ENCODE measurements at places on chromosomes 2 and 18. TPM values are rescaled to one million over a fixed set of nuclear protein-coding genes. Genes with fewer than 3 reads are reported as not detected.

- H3K36me3 ChIP-seq, result no peaks in the 10 kb centered on the region
- peaks cover 3% of the 10 kb centered on the region for H3K27me3 ChIP-seq
- no peak overlapping the region for H3K27ac ChIP-seq
- H3K4me1 ChIP-seq, result peaks cover 4% of the 10 kb centered on the region
These were observed 129.8 kb upstream of the RAB6C start for GRCh38 chr2:129849559-129850160.

- no peak overlapping the region for H3K4me3 ChIP-seq
- no peak for DNase-seq
- H3K27me3 ChIP-seq, result no peaks in the 10 kb centered on the region
- H3K36me3 ChIP-seq, result peaks cover 14% of the 10 kb centered on the region
- peaks cover 37% of the 10 kb centered on the region for H3K4me1 ChIP-seq
These were observed 55.2 kb downstream of the BCL11A start for GRCh38 chr2:60498127-60498815.

IGFBP5 gene
- total RNA-seq, result 245 TPM

DNA sequence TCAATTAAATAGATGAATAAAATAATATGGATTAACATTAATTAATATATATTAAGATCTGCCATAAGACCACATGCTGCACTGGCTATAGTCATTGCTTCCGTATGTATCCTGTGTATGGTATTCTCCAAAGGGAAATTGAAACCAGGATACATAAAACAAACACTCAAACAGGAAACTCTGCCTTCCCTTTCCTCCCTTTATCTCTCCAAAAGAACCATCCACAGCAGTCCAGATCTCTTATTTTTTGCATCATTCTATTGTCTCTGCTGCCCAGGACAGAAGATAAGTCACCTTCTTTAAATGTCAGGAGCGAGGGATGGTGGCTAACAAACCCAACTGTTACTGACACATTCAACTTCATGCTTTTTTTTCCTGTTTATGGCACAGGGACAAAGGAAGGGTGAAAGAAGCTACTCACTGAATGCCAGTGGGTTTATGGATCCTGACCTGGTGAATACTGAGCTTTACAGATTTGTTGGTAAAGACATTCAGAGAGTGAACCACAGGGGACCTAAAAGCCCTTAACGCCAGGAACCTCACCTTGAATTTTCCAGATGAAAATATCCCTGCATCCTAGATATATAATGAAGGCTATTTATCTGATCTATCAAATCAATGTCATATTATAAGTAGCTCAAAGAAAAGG is 67.5 kb downstream of the CSRNP3 start:
- H3K36me3 ChIP-seq, result no peaks in the 10 kb centered on the region
- peaks cover 10% of the 10 kb centered on the region for H3K4me1 ChIP-seq
- H3K4me3 ChIP-seq, result no peak overlapping the region
- H3K27me3 ChIP-seq, result no peaks in the 10 kb centered on the region
- DNase-seq, result no peak
- H3K27ac ChIP-seq, result no peak overlapping the region

LMAN2L gene
- 31.3 TPM for total RNA-seq

DNA sequence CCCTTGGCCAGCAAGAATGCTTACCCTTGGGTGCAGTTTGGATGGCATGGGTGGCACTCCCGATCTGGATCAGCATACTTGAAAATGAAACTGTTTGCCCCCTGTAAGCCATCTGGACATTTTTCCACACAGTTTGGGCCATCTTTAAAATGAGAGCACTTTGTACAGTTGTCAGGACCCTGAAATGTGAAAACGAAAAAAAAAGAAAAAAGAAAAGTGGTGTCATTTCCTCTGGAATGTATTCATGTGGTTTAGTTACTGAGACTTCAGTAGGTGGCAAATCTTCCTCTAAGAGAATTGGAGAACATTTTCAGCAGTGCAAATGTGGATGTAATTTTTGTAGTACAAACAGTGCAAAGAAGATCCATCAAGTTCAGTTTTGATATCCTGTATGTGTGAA is 873.3 kb downstream of the ERBB4 start:
- no peaks in the 10 kb centered on the region for H3K36me3 ChIP-seq
- H3K4me3 ChIP-seq, result no peak overlapping the region
- H3K4me1 ChIP-seq, result no peaks in the 10 kb centered on the region
- DNase-seq, result no peak
- H3K27me3 ChIP-seq, result no peaks in the 10 kb centered on the region

- no peak overlapping the region for H3K27ac ChIP-seq
- peaks cover 14% of the 10 kb centered on the region for H3K4me1 ChIP-seq
These were observed 537.7 kb downstream of the TNS1 start for GRCh38 chr2:217465100-217465499.

DNA sequence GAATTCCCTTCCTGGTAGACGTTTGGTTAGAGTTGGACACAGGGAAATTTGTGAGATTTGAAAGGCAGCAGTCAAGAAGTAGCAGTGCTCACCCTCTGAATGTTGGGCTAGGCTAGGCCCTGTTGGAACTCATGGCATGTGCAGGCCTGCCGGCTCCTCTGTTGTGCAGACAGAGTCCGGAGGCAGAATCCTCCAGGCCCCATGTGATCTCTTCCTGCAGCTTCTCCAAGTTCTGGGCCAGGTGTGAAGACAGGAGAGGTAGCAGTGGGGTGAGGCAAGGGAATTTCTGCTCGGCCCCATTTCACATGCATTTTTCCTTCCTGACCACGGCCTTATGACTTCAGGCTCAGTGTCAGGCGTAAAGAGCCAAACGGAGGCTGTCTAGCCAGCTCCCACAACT is 36.9 kb upstream of the RAB31 start:
- no peaks in the 10 kb centered on the region for H3K36me3 ChIP-seq
- H3K27ac ChIP-seq, result no peak overlapping the region
- no peak for DNase-seq
- peaks cover 7% of the 10 kb centered on the region for H3K4me1 ChIP-seq

DNA sequence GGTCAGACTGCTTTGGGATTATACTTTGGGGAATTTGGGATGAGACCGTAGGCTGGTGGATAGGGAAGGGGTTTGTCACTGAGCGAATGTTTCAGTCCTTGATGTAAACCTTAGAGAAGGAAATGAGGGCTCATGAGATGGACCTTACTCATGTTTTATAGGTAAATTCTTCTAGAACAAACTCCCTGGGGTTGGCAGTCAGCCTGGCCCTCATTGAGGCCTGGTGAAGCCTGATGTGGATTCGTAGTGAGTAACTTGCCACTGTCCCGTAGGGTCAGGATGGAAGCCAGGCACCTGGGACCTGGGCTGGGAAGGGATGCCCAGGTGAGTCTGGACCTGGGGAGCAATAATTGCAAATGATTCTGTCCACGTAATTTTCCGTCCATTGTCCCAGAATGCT is 258.3 kb downstream of the LPIN1 start:
- H3K4me3 ChIP-seq, result no peak overlapping the region
- peaks cover 24% of the 10 kb centered on the region for H3K4me1 ChIP-seq
- DNase-seq, result no peak
- H3K36me3 ChIP-seq, result peaks cover 5% of the 10 kb centered on the region
- H3K27ac ChIP-seq, result no peak overlapping the region

DNA sequence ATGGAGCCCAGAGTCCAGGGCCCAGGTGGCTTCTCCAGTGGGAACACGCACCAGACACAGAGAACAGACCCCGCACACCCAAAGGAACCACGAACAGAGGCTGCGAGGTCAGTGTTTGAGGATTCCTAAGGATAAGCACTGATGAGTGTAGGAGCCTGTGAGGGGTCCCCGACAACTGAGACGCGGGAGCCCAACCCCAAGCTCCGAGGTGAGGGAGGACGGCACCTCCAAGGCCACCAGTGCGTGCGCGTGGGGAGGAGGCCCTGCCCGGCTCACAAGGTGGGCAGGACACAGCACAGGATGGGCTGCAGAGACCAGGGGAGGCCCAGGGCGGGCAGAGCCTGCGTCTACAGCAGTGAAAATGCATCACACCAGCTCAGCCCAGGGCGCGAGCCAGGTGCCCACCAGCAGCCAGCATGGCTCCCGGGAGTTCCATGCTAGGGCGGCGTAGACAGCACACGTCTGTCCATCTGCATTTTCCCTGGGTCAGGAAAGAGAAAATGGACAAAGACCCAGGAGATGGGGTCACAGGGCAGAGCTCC is 189.1 kb downstream of the EIPR1 start:
- no peak overlapping the region for H3K27ac ChIP-seq
- H3K4me1 ChIP-seq, result no peaks in the 10 kb centered on the region
- no peak for DNase-seq
- H3K36me3 ChIP-seq, result peaks cover 4% of the 10 kb centered on the region
- no peaks in the 10 kb centered on the region for H3K27me3 ChIP-seq

STK16 gene
- total RNA-seq, result 34.2 TPM

DNA sequence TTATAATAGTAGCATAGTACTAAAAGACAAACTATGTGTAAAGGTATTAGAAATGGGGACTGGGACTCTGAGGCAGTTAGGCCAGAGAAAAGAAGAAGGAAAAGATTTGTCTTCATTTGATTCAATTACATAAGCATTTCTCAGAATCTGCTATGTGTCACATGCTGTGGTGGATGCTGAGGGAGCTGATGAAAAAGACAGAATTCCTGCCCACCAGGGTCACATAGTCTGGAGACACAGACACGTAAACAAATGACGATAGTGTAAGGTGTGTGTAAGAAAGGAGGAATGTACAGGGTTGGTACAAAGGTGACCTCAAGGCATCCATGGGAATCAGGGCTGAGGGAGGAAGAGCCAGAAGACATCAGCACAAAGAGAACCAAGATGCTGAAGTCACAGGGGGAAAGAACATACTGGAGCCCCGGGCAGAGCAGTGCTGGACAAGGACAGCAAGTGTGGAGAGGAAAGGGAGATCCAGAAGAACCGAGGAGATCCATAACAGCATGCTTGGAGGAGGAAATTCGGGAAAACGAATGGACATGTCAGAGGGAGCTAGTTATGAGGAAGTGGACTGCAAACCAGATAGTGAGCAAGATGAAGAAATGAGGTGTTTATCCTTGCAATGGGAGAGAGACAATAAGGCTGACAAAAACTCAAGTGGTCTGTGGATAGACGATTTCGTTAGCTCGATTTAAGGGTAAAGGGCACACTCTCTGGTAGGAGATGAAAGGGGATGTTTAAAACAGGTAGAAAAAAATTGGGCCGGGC is 1.2 kb upstream of the MAPRE3 start:
- peak overlapping the region; percentile 9 for H3K27ac ChIP-seq
- H3K4me3 ChIP-seq, result peak overlapping the region; percentile 74
- peaks cover 59% of the 10 kb centered on the region for H3K27me3 ChIP-seq

DNA sequence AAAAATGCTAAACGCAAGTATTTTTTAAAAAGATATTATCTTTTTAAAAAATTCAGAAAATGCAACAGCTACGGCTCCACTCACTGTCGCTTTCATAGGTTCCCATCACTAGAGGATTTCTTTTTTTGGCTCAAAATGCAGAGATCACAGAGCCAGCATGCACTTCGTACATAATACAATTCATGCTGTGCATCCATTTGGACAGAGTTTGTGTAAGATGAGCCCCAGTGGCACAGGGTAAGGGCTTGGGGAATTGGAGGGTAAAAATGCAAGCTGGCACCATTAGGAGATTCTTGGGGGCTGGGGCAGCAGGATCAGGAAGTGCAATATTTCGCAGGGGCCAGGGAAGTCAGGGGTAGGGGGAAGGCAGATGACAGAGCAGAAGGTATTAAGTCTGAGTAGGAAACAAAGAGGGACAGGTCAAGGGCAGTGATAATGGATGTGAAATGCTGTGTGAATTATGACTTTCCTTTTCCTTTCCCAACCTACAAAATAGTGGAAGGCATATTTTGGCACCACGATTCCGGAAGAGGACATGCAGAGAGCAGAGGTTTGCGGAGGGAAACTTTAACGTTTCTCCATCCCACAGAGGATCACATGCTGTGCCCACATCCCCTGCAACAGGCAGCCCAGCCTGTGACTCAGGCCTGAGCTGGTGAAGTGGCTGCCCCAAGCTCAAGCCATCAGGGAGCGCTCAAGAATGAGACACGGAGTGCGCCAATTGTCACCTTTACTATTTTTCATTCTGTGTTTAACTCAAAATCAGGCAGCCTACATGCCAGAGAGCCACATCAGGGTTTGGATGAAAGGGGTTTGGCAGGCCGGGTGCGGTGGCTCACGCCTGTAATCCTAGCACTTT is 4.7 kb downstream of the CAPG start:
- H3K36me3 ChIP-seq, result peaks cover under 1% of the 10 kb centered on the region
- no peak for DNase-seq
- H3K27ac ChIP-seq, result peak overlapping the region; percentile 73
- H3K4me3 ChIP-seq, result peak overlapping the region; percentile 54
- no peaks in the 10 kb centered on the region for H3K27me3 ChIP-seq
- H3K4me1 ChIP-seq, result peaks cover 22% of the 10 kb centered on the region

POTEI gene
- total RNA-seq, result 2.1 TPM

DNA sequence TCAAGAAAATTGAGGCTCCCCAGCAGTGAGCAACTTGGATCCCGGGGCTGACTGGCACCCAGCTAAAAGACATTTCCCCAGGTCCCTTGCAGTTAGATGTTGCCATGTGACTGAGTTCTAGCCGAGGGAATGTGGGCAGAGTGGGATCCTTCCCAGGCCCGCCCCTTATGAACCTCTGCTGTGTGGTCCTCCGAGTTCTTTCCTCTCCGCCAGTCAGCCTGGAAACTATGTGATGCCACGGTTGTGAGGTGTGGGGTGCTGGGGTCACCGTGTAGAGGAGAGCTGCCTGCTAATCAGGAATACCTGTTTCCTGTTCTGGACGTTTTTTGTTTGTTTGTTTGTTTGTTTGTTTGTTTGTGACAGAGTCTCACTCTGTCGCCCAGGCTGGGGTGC is 45.5 kb downstream of the TMEM37 start:
- peaks cover 10% of the 10 kb centered on the region for H3K4me1 ChIP-seq
- H3K36me3 ChIP-seq, result no peaks in the 10 kb centered on the region
- no peaks in the 10 kb centered on the region for H3K27me3 ChIP-seq
- H3K4me3 ChIP-seq, result no peak overlapping the region

LHCGR gene
- total RNA-seq, result 0.92 TPM

DNA sequence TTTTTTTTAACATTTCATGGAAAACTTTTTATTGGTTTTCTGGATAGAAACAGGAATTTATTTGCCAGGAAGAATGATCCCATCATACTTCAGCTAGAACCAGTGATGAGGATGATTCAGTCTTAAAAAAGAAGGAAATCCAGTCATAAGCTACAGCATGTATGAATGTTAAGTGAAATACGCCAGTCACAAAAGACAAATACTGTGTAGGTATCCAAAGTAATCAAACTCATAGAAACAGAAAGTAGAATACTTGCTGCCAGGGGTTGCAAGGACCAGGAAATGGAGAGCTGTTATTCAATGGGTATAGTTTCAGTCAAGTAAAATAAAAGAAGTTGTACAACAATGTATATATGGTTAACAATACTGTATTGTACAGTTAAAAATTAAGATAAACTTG is 21.3 kb downstream of the PSME4 start:
- H3K4me1 ChIP-seq, result no peaks in the 10 kb centered on the region
- DNase-seq, result no peak
- H3K27ac ChIP-seq, result no peak overlapping the region
- H3K27me3 ChIP-seq, result no peaks in the 10 kb centered on the region

DNA sequence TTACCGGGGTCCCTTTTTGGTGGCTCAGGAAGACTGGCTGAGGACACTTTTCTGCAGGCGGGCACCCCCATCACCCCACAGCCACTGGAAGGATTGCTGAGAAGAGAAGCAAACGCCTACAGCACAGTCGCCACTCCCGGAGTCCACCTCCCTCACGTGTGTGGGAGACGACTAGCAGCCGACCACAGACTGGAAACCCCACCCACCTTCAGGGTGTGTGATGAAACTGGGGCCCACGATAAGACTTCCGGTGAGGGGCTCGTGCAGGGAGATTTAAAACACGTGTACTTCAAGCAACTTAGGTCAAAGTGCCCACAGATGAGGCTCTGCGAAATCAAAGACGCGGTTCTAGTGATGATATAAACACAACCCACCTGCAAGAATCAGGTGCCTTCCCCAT is 26.3 kb downstream of the MBP start:
- H3K27me3 ChIP-seq, result no peaks in the 10 kb centered on the region
- DNase-seq, result no peak
- H3K4me1 ChIP-seq, result peaks cover 66% of the 10 kb centered on the region
- H3K4me3 ChIP-seq, result no peak overlapping the region
- no peak overlapping the region for H3K27ac ChIP-seq
- H3K36me3 ChIP-seq, result peaks cover 11% of the 10 kb centered on the region

RSAD2 gene
- total RNA-seq, result 3.4 TPM

SH3BP4 gene
- total RNA-seq, result 42.6 TPM

SYT4 gene
- 10.0 TPM for total RNA-seq
